ENCODE measurements at places on chromosomes 3 and 15.

GRCh38 chr3:154060238-154061000, 60.8 kb upstream of the ARHGEF26 start:
- DNase-seq, result no peak

DNA sequence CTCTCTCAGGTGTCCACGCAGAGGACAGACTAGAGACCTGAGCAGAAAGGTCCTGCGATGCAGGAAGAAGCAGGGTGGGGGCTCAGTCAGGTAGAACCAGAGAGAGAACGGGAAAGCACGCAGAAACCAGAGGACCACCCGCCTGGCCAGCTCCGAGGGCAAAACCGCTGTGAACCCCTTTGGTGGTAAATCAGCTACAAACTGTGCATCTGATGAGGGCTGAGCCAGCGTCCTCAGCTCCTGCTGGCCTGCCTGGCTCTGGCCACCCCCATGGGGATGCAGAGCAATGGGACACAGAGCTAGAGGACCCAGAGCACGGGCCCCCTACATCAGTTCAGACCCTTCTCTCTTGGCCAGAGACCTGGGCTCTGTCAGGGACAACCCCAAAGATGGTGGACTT, 44.6 kb downstream of the WNT7A start:
- DNase-seq, result no peak

- no peak for DNase-seq
These were observed 33.6 kb upstream of the FEZF2 start for GRCh38 chr3:62406945-62407344.

DNA sequence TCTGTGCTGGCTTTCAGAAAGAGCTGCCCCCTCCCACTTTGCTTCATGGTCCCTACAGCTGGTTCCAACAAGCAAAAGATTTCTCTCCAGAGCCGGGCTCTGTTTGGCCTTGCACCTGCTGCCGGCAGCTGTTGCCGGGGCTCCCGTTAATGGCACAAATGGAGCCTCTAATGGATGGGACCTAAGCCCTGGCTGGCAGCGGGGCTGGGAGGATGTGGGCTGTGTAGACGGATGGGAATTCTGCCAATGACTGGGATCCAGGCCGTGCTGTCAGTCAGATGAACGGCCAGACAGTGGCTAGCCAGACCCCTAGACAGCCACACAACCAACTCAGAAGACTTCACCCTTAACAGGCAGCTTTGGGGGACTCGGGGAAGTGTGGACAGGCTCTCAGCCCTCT, 88.0 kb downstream of the RPLP1 start:
- DNase-seq, result no peak

GRCh38 chr3:72375237-72376076, 472.8 kb downstream of the SHQ1 start:
- DNase-seq, result peak; percentile 13

DNA sequence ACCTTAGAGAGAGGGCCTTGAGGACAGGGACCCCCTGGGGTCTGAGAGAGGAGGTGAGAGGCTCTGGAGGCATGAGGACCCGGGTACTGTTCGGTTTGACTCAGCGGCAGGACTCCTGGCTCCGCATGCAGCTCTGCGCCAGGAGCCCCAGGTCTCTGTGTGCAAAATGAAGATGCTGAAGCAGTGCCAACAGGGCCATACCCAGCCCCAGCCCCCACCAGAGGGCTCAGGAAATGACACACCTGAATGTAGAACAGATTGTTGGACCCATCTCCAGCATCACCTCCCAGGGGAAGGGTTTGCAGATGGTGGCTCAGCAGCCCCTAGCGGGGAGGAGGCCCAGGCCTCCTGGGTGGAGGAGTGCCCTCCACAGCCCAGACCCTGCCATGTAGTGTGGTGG, 30.2 kb downstream of the EPHB3 start:
- no peak for DNase-seq

DNA sequence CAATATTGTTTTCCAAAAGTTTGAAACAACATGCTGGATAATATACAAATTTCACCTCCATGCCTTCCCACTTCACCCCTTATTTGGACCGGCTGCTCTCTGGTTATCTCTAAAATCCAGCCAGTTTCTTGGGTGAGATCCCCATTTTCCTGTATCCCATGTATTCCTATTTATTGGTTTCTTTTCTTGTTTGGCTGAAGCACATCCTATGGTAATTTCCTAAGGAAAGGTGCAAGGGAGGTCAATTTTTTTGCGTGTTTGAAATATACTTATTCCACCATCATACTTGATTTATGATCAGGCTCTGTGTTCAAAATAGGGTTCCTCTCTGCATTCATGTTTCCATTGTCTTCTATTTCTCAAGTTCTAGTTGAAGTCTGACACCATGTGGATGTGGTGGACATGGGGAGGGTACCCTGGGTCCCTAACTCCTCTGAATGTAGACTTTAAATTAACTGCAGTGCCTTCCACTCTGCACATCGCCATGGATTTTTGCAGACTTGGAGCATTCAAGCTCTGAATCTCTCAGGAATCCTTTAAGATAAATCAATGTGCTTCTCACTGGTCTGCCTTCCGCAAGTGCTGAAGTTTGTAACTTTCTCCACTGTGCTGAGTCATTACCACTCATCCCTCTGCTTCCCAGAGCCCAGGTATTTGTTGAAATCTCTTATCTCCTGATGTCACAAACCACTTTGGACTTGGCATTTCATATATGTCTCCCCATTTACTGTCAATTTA, 52.1 kb upstream of the TLE3 start:
- DNase-seq, result no peak

DNA sequence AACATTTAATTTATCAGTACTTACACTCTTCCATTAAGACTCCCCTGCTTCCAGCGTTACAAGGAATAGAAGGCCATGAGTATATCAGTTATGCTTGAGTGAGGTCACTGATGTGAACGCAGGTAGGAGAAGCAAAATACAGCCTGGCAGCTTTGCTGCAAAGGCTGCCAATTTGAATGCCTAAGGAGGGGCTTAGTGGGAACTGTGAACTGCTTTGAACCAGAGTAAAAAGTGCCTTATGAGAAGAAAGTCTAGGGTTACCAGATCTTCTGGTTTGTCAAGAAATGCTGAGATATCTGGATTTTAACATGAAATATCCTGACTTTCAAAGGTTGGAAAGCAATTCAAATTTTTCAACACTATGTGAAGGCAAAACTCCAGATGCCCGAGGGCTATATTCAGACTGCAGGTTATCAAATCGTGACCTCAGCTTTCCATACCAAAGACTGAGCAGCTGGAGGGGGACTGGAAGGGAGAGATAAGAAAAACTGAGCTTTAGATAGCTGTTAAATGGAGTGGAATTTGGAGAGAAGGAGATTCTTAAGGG, 446.3 kb upstream of the NECTIN3 start:
- DNase-seq, result no peak

GRCh38 chr15:55858661-55859060, 115.7 kb upstream of the PRTG start:
- no peak for DNase-seq
